ENCODE measurements at places on chromosomes 16 and 17.

- DNase-seq = no peak
Measured at GRCh38 chr17:34000639-34001038, 254.4 kb upstream of the CCL2 start.

DNA sequence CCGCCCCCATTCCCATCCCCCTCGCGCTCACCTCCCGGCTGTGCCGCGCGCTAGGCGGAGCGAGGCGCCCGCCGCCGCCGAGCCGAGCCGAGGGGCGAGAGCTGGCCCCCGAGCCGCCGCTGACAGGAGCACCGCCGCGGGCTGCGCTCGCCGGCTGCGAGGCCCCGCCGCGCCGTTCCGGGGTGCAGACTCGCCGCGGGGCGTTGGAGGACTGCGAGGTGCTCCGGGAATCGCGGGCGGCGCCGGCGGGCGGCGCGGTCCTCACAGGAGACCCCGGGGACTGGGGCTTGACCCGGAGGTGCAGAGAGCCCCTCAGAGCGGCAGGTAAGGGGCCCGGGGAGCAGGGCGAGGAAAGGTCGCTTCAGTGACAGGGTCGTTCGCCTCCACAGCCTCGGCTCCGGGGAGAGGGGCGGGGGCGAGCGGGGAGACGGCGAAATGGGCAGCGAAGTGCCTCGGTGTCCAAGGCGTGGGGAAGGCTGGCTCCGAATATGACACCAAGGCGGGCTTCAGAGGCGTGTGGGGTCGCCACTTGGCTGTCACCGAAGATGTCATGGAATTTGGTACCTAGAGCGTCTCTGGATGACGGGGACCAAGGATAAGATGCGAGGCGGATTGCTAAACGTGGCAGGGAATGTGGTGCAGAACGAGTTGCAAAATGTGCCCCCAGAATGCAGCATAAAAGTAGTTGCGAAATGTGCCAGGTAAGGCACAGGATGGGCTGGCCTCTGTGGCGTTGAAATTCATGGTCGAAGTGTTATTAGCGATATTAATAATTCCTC is 580 bp downstream of the TANC2 start:
- DNase-seq = peak; percentile 58

DNA sequence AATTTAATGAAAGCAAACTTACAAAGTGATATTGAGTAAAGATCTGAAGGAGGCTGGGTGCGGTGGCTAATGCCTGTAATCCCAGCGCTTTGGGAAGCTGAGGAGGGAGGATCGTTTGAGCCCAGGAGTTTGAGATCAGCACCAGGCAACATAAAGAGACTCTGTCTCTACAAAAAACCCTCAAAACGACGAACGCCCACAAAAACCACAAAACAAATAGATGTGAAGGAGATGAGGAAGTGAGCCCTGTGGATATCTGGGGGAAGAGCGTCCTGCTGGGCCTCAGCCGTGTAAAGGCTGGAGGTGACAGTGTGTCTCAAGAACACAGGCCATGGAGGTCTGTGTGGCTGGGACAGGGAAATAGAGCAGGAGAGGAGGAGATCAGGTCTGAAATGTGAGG is 68.8 kb downstream of the ITFG1 start:
- no peak for DNase-seq

GRCh38 chr17:43581130-43581529 is 35.0 kb upstream of the ETV4 start:
- DNase-seq = no peak

- DNase-seq = no peak
Measured at GRCh38 chr16:67549936-67550335, 12.4 kb upstream of the CTCF start.

DNA sequence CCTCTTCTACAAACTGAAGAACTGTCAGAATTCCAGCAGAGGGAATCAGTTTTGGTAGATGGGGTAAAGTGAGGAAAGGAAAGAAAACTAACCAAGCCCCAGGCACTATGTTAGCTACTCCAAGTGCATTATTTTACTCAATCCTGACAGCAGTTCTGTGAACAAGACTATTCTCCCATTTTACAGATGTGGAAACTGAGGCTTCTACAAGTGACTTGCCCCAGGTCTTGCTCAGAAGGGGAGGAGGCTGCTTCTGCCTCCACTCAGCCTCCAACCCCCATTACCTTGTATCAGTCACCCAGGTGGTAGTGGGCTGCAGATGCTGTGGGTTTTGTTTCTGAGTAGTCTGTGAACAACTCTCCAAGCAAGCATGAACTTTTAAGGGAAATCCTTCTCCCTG is 315.2 kb upstream of the MAF start:
- DNase-seq = no peak

- DNase-seq = no peak
Measured at GRCh38 chr17:50166518-50167181, 845 bp downstream of the SGCA start.

- no peak for DNase-seq
Measured at GRCh38 chr16:72111657-72112451, 18.2 kb downstream of the DHX38 start.

DNA sequence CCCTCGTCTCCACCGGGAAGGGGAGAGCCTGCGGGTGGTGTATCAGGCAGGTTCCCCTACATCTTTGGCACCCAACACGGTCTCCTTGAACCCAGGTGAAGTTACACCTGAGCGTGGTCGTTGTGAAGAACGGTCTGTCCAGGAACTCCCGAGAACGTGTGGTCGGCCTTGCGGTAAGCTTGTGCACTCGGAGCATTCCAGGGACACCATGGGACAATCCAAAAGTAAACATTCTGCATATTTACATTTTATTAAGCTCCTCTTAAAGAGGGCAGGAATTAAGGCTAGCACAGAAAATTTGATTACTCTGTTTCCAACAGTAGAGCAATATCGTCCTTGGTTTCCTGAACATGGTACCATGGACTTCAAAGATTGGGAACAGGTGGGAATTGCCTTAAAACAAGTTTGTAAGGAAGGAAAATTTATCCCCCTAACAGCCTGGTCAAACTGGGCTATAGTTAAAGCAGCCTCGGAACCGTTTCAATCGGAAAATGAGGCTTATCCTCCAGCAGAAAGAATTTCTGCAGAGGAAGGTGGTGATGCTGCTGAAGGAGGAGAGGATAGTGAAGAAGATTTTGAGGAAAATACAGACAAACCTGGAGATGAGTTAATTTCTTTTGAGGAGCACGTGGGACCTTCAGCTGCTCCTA is 18.2 kb downstream of the ALOX15B start:
- DNase-seq = no peak

DNA sequence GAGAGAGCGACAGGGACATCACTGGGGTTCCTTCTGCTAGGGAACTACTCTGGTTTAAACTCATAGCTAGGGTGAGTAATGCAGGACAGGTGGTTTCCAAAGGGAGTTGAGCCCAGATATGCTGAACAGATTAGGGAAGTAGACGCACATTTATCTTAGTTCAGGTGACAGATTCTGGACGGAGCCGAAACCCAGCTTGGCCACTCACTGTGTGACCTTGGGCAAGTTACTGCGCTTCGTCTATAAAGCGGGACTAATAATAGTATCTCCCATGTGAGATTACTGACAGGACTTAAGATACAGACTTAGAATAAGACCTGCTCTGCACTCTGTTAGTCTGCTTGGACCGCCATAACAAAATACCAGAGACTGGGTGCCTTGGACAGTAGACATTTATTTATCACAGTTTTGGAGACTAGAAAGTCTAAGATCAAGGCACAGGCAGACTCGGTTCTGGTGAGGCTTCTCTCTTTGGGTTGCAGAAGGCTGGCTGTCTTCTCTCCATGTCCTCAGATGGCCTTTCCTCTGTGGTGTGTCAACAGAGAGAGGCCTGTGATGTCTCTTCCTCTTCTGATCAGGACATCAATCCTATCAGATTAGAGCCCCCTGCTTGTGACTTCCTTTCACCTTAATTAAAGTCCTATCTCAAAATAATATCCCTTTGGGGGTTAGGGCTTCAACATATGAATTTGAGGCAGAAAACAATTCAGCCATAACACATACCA is 12.1 kb downstream of the SCNN1G start:
- DNase-seq = no peak

GRCh38 chr16:11030990-11031510 is 86.7 kb downstream of the CLEC16A start:
- DNase-seq = no peak

DNA sequence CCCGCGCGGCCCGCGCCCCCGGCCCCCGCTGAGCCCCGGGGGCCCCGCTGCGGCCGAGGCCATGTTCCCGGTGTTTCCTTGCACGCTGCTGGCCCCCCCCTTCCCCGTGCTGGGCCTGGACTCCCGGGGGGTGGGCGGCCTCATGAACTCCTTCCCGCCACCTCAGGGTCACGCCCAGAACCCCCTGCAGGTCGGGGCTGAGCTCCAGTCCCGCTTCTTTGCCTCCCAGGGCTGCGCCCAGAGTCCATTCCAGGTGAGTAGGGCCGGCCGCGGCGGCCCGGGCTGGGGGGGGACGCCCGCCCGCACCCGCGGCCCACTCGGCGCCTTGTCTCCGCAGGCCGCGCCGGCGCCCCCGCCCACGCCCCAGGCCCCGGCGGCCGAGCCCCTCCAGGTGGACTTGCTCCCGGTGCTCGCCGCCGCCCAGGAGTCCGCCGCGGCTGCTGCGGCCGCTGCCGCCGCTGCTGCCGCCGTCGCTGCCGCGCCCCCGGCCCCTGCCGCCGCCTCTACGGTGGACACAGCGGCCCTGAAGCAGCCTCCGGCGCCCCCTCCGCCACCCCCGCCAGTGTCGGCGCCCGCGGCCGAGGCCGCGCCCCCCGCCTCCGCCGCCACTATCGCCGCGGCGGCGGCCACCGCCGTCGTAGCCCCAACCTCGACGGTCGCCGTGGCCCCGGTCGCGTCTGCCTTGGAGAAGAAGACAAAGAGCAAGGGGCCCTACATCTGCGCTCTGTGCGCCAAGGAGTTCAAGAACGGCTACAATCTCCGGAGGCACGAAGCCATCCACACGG is 504 bp downstream of the MAZ start:
- DNase-seq = peak; percentile 74

- peak; percentile 41 for DNase-seq
Measured at GRCh38 chr16:56999409-57000270, 10.3 kb downstream of the NLRC5 start.

DNA sequence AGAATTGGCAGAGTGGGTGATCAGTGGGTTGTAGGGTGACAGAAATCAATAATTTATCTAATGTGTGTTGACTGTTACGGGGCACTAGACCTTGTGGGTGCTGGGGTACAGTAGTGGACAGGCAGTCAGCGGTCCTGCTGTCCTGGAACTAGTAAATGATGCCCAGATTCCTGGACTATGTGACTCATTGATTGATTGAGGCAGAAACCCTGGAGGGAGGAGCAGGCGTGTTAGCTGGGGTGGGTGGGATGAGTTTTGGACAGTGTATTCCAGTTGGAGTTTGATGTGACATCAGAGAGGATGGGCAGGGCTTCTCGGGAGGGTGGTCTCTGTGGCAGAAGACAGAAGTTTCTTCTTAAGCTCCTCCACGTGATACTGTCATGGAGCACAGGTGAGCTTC is 24.4 kb downstream of the PRMT7 start:
- DNase-seq = no peak

- DNase-seq = no peak
Measured at GRCh38 chr17:20213449-20213848, 204.3 kb downstream of the SPECC1 start.

DNA sequence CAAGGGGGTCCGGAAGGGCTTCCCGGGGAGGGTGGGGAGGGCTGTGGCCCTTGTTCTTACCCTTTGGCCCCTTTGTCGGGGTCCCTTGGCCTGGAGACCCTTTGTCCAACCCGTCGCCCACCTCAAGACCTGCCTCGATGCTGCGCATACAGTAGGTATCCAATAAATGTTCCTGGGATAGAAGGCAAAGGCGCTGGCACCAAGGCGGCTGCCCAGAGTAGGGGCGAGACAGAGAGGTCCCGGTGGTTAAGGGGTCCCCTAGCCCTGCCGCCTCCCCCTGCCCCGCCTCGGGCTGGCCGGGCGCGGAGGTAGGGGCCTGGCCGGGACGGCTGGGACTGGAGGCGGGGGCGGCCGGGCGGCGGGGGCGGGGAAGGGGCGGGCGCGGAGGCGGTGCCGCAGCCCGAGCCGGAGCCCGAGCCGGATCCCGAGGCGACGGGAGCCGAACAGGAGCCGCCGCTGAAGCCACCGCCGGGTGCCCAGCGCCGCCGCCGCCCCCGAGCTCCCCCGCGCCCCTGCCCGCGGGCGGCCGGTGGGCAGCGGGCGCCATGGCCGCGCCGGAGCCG is at the start of gene NHERF2:
Gene NHERF2 (plus strand): TSS at position 442 of the 563 bp plus-strand sequence. CDS start 104 bp downstream, at position 546.
- DNase-seq = no peak

DNA sequence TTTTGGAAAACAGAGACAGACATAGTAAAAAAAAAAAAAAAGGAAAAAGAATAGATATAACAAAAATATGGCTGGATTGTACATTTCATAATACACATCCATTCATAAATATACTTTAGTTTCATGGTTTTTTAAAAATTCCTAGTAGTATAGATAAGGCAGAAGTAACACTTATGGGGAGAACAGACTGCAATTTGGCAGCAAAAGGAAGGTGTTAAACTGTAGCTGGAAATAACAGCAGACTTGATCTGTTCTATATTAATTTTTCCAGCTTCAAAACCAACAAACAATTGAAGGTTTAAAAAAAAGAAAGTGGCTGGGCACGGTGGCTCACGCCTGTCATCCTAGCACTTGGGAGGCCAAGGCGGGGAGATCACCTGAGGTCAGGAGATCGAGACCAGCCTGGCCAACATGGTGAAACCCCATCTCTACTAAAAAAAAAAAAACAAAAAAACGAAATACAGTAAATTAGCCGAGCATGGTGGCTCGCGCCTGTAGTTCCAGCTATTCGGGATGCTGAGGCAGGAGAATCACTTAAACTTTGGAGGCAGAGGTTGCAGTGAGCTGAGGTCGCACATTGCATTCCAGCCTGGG is 191.8 kb downstream of the SPECC1 start:
- no peak for DNase-seq

GRCh38 chr17:81028506-81028858 is 6.5 kb upstream of the BAIAP2 start:
- no peak for DNase-seq

DNA sequence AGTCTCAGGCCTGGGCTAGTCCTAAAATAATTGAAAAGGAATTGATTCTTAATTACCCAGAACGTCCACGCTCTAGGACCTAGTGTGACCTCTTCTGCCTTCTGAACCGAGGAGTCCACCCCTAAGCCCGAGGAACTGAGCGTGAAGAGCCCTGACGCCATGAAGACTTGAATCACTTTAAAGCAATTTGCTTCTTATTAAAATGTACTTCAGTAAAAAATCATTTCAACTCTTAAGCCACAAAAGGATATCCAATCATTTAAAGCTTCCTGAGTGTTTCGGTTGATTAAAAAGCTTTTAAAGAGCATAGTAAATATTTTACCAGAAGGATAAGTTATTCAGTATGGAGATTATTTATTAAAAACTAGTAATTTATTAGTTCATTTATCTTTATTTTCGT is 11.6 kb downstream of the HSBP1 start:
- no peak for DNase-seq

GRCh38 chr16:17777408-17777863 is 306.7 kb upstream of the XYLT1 start:
- DNase-seq = no peak
